ENCODE measurements at places on chromosomes 16 and 17.

DNA sequence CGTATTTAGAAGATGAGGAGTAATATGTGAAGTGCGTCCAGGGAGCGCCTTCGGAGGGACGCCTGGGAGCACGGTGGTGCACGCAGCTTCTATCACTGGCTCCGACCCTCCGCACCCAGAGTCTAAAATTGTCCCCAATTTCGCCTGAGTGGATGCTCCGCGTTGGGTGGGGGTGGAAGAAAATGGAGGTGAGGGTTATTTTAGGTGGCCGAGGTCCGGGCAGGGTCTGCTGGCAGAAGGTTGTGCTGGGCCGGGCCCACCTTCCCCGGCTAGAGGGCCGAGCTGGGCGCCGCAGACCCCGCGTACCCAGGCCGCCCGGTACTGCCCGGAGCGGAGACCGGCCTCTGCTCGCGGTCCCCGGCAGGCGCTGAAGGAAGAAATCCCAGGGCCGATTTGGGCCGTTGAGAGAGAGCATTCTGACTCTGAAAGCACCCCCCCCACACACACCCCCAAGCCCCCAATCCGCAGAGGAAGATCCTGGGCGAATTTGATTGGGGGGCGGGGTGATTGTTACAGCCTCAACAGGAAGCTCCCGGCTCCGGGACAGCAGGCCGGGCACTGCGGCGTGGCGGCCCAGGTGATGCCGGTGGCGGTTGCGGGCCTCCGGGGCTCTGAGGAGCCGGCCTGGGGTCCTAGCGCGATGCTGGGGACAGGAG lies 3.0 kb downstream of the BAHCC1 start:
- DNase-seq = no peak

DNA sequence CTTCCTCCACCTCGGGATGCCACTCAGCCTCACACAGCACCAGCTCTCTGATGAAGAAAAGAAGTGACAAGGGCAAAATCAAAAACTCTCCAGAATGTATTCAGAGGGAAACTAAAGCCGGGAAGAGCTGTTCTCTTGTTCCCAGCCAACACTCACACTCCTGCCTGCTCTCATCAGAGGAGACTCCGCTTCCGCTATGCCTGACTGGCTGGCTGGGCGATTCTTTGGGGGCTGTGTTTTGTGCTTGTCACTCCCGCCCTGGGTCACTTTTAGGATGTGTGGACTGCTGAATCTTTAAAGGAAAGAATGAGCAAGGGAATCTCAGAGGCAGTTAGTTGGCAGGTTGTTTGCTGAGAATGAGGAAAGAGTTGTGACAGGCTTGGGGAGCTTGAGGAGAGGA lies 54.6 kb upstream of the TBX2 start:
- no peak for DNase-seq

DNA sequence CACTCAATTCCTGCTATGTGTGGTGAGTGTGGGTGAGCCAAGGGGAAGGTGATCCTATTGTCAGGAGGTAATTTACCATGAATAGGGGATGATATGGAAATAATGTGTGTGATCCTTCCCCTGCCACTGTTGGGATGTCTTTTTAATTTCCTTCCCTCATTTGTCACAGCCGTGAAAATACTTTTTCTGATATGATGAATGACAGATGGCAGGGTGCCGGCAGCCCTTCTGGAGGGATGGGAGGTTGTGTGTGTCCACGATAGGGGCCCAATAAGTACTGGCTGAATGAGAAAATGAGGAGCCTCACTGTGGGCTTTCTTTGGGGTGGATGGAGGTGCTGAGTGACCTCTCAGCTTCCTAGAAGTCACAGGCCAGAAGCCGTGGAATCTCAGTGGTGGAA lies 109.5 kb downstream of the PRKCB start:
- no peak for DNase-seq

GRCh38 chr16:8537691-8538342 lies 52.5 kb downstream of the TMEM114 start:
- DNase-seq = no peak

- DNase-seq = no peak
Measured at GRCh38 chr17:66634193-66634592, 200.7 kb upstream of the CACNG5 start.

DNA sequence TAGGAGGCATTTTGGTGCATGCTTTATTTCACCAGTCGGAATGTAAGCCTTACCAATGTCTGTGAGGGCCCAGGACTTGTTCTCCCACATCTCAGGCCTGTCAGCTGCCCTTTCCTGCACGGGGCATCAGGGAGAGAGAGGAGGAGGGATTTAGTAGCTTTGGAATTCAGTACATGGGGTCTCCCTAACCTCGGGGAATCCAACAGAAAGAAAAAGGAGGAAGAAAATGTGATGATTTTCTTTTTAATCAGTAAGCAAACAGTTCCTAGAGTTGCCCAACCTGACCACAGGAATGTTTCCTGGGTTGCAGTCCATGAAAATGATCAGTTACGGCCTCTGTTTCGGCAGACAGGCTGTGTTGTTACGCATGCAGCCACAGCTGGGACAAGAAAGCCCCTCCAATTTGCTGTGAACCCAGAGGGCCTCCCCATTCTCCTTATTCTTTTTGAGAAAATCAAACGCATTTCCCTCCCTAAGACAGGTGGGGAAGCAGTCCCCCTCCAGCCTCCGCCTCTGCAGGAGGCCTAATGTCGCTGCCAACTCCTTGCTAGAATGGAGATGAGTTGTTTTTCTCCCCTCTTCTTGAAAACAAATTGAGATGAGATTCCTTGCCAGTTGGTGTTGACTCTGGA lies 53.1 kb upstream of the TANGO6 start:
- DNase-seq = peak; percentile 55

GRCh38 chr17:63955232-63955631 lies 17.5 kb downstream of the SCN4A start:
- DNase-seq = no peak

- DNase-seq = no peak
Measured at GRCh38 chr16:14095883-14096551, 24.9 kb downstream of the MRTFB start.

DNA sequence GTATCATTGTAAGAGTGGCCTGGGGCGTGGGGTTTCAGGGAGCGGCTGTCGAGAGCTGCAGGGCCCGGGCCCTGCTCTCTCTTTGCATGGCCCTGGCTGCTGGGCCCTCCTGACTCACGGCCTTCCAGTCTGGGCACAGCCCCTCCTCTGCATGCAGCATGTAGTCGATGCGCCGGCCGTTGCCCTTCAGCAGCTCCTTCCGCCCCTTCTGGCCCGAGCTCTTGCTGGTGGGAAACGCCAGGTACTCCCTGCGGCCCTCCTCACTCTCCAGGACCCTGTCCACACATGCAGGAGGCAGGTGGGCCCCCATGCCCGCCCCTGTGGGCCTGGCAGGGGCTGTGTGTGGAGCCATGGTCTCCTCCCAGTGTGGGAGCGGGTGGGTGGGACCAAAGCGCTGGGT lies 50.7 kb downstream of the PRMT7 start:
- no peak for DNase-seq

GRCh38 chr17:37276475-37276874 lies 99.3 kb upstream of the C17orf78 start:
- no peak for DNase-seq
